ENCODE measurements at places on chromosomes 6 and 20.

DNA sequence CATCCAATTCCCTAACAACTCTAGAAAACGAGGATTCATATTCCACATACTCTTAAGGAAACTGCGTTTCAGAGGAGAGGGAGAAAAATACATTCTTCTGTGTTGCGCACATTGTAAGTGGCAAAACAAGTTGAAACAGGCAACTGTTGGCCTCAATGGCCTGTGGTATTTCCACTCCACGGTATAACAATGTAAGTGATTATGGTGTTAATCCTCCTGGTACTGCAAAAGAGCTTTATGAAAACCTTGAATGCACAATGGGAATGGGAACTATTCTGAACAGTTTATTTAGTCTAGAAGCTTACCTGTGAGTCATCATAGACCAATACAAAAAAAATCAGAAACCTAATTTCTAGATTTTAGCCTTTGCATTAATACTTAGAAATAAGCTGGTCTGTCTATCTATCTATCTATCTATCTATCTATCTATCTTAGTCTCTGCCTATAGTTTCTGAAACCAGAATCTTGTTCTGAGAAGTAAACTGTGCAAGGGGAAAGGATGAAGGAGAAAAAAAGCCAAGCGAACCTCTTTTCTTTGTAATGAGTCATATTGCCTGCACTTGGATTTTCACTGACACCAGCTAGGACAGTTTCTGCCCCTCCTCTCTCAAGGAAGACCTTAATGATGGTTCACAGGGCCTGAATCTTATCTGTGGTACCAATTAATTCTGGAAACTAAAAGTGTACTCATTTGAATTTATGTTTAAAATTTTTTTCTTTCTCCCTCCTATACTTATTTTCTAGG is 101.5 kb downstream of the RNF144B start:
- no peak for DNase-seq

- no peak for DNase-seq
These were observed 442.1 kb upstream of the ADGRB3 start for GRCh38 chr6:68192988-68193387.

DNA sequence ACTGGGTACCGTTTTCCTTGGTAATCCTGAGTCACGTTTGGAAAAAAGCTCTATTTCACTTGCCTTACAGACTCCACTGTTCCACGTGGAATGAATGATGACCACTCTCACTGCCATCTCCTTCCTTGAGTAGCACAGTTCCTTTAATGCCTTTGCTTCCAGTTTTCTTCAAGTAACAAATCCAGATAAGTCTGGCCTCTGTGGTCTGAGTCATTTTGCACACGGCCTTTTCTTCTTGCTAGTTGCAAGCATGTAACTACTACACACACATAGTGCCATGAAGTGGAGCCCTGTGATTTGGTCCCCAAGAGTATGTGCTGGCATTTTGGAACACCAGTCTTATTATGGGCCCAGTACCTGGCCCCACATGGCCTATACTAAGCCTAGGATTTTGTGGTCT is 182.8 kb downstream of the SASH1 start:
- no peak for DNase-seq

- no peak for DNase-seq
These were observed 33.3 kb downstream of the BLOC1S5 start for GRCh38 chr6:8030920-8031319.

GRCh38 chr20:49450281-49450721 is 32.2 kb downstream of the KCNB1 start:
- DNase-seq: no peak

DNA sequence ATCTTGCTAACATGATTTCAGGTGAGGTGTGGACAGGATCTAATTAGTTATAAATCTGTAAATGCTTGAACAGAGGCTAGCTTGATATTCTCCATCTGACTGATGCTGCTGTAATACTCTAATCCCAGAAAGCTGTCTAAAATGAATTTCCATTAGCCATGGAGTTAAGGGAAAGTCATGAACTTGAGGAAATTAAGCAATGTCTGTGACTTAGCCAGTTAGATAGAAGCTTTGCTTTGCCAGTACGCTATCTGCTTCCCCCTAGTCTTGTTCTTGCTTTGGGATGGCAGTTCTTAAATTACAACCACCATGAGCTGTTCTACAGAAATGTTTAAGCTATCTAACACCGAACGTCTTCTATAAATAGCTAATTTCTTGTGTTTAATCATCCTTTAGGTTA is 195.7 kb downstream of the PRL start:
- DNase-seq: no peak

DNA sequence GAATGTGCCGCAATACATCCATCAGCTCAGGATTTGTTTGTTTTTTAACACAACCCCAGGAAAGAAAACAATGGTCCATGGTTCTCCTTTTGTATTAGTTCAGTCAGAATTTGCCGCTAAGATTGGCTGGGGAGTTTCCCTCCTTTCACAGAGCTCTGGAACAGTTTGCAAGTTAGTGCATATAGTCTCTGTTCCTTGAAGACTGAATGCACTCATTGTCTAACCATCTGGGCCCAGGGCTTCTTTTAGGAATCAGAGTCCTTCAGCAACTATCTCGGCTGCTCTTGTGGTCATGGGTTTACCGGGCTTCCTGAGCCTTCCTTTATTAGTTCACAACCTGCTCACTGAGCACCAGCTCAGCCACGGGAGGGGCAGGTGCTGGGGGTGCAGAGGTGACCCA is 121.3 kb downstream of the SLC23A2 start:
- DNase-seq: no peak

DNA sequence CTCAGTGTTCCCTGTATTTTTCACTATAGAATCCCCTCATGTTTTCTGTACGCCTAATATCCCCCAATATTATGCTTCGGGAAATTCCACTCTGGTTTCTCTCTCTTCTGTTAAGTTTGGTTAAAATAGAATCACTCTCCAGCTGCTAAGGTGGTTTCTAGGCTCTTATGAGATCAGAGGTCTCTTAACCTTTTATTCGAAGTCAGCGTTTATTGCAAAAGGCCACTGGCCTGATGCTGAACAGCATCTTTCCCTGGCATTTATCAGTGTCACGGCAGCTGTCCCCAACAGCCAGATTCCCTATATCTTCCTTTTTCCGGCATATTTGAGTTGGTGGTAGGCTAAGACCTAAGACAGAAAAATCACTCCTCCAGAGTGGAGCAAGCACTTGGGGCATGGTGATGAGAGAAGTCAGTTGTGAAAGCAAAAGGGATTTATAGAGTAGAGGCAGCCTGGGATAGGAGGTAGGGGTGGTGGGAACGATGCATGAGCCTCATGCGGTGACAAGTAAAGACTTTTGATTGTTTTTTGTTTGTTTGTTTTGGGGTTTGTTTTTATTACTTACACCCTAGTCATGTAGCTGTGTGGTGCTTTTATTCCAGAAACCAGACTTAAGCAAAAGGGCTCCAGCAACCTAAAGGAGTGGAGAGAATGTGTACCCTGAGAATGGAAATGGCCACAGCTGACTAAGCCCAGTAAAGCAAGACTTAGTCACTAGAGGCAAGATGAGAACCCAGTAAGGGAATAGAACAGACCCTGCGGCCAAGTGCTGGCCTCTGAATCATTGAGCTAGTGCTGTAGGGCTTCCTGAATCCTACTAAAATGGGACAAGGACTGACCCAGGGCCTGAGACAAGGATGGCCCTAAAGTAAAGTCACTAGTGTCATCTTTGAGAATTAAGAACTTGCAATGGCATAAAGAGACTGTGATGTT is 233.0 kb upstream of the PRND start:
- no peak for DNase-seq

- DNase-seq: no peak
These were observed 6.6 kb downstream of the ECI2 start for GRCh38 chr6:4128748-4129147.

DNA sequence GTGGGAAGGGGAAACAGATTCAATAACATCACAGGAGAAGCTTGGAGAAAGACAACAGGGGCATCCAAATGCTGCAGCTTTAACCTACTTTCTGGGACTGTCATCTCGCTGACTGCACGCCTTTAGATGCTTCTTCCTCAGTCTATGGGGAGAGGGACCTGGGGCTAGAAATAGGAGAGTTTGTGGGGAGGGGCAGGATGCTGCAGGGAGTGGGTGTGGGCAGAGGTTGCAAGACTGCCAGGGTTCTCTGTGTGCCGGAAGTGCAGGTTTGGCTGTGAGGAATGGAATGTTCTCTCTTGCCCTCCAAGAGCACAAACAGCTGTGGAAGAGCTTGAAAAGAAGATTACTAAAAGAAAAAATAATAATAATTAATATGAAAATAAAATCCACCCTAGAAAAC is 93.2 kb downstream of the FOXO3 start:
- no peak for DNase-seq

GRCh38 chr20:51496964-51497363 is 45.6 kb downstream of the NFATC2 start:
- no peak for DNase-seq

- no peak for DNase-seq
These were observed 28.4 kb upstream of the RSPO3 start for GRCh38 chr6:127090051-127090450.

GRCh38 chr20:57621421-57622200 is 1.4 kb upstream of the ZBP1 start:
- DNase-seq: no peak

DNA sequence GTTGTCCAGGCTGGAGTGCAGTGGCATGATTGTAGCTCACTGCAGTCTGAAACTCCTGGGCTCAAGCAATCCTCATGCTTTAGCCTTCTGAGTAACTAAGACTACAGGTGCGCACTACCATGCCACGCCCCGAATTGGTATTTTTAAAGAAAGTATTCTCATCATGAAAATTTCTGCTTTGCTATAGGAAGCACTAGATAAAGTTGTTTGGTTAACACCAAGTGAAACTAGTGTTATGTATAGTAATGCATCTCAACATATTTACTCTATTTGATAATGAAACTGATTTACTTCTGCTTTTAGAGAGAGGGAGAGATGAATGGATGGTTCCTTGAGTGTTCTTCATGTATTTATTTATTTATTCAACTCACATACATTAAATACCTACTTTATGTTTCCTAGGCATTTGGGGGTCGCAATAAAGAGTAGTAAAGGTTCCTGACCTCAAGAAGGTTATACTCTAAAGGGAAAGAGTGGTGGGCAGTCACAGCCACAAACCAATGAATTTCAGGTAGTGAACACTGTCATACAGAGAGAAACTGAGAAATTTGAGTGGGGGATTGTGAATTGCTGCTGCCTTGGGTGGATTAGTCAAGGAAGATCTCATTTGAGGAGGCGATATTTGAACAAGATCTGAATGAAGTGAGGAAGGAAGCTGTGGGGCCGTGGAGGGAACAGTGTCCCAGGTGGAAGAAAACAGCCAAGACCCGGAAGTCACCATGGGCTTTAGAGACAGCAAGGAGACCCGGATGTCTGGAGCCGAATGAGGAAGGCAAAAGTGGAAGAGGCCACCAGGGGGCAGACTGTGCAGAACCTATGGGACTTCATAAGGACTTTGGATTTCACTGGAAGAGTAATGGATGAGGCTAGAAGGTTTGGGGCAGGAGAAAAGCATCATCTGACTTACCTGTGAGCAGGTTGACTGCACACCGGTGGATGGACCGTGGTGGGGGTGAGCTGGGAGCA is 185.6 kb downstream of the TSHZ2 start:
- DNase-seq: no peak
